Activated T-cell treated with anti-CD3 and anti-CD28 coated beads for 24 hours (primary cell): ENCODE measurements at places on chromosomes 4 and X.

GRCh38 chr4:124111922-124112321, 600.6 kb downstream of the ANKRD50 start:
- no peak for DNase-seq

DNA sequence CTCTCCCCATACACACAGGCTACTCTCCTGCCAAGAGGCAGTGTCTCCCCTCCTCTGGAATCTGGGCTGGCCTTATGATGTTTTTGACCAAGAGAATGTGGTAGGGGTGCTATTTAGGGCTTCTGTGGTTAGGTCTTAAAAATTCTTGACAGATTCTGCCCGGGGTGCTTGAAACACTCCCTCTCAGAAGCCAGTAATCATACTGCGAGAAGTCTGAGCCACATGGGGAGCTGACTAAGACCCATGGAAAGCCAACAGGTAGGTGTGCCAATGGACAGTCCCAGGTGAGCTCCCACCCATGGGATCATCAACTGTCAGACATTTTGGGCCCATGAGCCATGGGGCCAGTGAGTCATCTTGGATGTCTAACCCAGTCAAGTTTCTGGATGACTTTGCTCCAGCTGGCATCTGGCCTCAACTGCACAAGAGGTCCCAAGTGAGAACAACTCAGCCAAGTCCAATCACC, 315.7 kb downstream of the FBXW7 start:
- no peak for DNase-seq

DNA sequence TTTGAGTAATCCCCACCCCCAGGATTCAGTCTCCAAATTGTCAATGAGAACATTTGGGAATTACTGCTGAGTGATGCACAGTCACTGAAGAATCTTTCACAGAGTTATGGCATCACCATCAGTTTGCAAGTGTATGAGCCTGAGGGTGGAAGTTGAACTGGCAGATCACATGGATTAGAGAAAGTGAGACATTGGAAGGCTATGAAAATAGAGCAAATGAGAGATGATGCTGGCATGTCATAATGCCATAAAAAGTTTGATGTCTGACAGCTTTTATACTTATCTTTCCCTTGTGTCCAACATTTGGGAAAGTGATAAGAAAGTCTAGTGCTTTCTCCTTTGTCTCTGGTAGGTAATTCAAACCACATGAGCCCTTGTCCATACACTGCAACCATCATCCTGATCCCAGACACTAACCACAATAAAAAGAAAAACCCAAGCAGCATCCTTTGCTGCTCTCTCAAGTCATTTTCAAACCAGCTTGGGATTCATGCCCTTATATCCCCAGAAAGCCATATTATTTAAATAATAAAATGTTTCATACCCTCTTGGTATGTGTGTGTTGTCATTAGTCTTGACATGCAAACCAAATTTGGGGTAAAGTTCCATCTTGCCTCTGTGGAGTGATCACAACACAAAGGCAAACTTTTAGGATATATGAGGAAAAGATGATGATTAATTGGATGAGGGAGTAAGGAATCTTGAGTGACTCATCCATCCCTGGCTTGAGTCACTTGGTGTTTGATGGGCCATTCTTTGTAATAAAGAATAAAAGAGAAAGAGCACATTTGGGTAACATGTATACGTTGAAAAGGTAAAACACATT, 438.9 kb downstream of the GRXCR1 start:
- no peak for DNase-seq

- no peak for DNase-seq
Observed at GRCh38 chr4:137739391-137739790, 207.1 kb upstream of the PCDH18 start.

DNA sequence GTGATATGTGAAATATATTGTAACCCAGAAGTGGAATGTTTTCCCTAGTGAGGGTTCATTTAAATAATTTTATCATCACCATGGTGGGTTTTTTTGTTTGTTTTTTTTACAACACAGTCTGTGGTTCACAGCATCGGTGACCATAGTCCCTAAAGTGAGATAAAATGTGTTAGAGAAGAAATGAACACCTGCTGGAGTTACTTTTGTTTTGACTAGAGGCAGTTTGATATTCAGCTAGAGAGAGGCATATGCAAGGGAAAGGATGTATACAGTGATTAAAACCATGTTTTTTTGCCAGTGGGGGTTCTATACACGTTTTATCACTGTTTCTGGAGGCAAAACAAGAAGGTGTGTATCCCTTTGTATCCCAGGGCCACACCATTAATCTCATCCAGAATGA, 541.5 kb downstream of the PCDH7 start:
- no peak for DNase-seq

GRCh38 chr4:6364581-6364980, 94.9 kb downstream of the WFS1 start:
- DNase-seq: no peak

DNA sequence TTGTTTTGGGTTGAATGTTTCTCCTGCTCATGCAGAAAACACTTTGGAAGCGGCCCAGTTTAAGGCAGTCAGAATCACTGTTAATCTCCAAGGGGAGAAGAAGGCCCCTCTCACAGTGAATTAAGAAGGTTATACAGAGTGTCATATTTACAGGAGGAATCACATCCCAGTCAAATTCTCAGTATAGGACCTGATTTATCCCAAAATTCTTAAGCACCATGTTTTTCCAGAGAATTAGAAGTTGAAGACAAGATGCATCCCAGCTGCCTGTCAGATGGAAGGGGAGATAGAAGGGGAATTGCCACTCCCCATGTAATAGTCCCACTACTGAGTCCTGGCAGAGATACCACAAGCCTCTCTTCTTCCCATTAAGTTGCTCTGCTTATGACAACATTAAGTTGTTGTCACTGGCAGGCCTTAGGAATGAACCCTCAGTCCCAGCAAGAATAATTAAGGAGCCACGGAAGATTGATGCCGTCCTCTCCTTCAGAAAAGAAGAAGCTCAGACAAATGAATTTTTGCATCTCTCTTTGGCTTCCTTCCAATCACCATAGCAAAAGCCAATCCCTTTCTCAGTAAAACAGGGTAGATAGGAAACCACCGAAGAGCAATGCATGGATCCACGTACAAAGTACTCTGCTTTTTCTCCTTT, 138.4 kb downstream of the LDB2 start:
- no peak for DNase-seq

- no peak for DNase-seq
Observed at GRCh38 chrX:150697641-150698040, 4.4 kb downstream of the MTMR1 start.

DNA sequence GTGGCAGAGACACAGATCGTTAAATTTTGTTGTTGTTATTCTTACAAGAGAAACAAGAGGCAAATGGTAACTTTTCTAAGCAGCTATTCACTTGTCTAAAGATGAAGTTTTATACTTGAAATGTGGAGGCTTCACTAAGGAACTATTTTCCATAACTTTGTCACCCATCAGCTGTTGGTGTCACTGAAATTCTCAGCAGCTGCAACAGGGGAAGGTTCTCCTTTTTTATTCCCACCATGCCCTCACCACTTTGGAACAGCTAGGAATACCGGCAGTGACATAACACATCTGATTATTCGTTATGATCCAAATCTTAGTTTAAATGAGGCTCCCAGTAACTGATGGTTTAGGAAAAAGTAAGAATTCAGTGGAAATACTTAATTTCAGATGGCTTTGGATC, 147.0 kb upstream of the LEF1 start:
- no peak for DNase-seq

- no peak for DNase-seq
Observed at GRCh38 chr4:94442251-94442650, 9.5 kb upstream of the PDLIM5 start.

DNA sequence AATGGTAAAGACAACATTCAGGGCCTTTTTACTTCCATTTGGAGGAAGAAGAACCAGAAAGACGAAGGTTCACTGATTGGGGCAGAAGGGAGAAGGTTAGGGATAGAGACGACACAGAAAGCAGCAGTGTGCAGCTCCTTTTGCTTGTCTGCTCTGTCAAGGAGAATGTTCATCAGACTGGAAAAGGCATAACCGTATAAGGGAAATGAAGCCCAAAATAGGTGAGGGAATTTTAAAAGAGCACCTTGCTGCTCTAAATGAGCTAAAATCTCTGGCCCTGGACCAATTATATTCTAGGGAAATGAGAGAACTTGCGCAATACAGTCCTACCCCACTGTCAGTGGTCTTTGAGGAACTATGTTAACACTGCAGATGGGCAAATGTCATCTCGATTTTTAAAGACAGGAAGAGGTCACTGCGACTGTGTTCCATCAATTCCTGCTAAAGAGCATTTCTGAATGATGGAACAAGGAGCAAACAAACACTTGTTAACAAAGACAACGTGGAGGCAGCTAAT, 909.8 kb upstream of the FTHL17 start:
- no peak for DNase-seq

- DNase-seq: no peak
Observed at GRCh38 chrX:1874416-1874815, 259.6 kb downstream of the ASMT start.

DNA sequence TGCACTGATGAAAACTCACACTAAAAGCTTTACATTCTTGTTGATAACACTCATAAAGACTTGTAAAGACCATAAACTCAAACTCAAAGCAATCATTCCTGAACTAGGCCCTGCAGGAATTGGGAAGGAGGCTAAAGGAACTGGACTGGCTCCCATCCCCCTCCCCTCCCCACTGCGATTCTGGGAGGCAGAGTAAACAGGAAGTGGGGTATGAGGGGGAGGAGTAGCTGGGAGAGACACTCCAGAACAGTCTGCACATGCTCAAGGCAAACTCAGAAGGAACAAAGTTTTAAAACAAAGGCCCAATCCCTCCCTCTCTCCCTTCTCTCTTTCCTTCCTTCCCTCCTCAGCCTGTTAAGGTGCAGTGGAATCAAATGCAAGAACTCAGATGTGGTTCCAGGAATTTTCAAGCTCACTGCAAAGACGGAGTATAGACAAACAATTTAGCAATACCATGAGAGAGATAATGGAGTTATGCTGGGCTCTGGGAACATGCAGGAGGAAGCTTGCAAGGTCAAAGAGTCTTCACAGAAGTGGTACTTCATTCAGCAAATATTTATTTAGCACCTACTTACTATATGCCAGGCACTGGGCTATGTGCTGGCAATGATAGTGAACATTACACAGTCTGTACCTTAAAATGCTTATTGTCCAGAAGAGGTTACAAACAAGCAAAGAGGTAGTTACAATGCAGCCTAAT, 15.9 kb downstream of the MID1IP1 start:
- DNase-seq: no peak

DNA sequence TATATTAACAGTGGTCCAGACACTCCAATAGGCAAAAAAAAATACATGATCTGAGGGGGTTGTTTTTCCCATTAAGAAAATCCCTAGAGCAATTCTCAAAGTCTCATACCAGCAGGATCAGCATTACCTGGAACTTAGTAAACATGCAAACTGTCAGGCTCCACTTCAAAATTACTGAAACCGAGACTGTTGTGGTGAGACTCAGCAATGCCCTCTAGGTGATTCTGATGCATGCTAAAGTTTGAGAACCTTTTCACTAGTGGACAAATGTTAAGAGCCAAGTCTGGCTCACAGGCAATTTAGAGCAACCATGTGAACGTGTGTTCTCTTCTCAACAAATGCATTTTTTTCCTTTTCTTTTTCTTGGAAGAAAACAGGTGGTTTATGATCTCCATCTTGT, 30.2 kb downstream of the NEK1 start:
- no peak for DNase-seq

DNA sequence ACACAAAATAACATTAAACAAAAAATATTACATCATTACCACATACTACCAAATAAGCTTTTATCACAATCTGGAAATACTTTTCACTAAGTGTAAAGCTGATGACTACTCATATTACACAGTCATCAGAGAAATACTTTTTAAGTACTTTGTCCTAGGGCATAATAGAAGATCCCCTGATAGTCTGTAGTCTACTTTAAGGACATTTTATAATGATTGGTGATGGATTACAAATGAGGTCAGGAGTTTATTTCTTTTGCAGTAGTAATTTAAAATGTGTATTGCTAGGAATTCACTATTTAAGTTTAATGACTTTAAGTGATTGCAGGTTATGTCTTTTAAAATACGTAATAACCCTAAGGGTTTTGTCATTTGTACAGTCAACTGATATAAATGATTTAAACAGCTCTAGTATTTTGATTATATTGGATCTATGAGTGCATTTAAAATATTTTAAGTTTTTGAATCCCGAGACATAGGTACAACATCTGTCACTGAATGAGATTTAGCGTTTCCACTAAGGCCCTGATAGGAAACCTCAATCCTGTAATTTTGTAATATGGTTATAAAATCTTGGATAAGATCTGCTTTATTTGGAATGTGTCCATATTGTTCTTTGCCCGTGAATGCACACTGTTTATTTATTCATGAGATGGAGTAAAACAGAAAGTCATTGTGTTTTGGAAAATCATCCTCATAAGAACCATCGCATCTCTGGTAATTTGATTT, 189.5 kb downstream of the ARAP2 start:
- no peak for DNase-seq

GRCh38 chrX:42934020-42934726, 156.2 kb upstream of the PPP1R2C start:
- DNase-seq: no peak

GRCh38 chr4:31234494-31234893, 514.3 kb downstream of the PCDH7 start:
- DNase-seq: no peak

DNA sequence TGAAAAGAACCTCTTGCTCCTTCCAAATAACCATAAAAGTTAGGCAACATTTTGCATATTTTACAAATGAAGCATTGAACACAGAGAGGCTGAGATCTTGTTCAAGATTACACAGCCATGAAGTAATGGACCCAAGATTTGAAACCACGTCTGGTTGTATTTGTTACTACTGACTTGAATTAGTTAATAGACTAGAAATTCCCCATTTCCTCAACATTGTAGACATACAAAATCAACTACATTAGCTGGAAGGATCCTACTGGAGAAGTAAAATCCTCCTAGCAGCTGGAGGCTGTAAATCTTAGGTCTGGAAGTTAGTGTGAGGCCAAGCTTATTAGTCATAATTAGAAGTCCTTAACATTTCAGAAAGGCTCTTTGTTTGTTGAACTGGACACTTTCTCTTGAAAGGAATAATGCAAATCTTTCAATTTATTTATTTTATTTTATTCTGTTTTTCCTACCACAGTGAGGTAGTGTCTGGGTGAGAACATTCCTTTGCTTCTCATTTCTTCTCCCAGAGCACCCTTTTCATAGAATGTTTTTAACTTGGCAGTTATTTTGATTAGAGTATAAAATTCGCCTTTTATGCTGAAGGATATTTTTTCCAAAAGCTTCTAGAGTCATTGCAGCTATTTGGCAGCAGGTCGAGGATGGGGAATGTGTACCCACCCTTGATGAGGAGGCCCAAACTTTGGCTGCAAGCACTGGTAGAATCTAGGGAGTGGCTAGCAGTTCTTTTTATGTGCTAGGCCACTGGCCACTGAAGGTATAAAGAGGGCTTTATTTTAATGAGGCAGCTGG, 62.0 kb upstream of the CLNK start:
- no peak for DNase-seq

DNA sequence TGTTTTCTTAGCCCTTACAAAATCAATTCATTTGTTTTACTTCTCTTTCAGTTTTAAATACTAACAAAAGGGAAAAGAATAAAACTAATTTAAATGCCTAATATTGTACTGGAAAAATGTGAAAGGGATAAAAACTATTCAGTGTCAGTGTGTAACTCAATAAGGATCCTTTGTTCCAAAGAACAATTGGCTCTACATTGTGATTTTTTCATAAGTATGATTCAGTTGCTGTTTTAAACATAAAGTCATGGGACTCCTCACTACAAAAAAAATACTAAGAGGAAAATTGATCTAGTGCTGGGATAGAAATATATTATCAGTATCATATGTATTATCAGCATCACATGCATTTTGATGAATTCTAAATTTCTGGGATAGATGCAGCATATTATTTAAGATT, 199.4 kb upstream of the TRAM1L1 start:
- DNase-seq: no peak
